ENCODE measurements at places on chromosomes 2 and 18.

- no peak for DNase-seq
These were observed 17.2 kb downstream of the SH3YL1 start for GRCh38 chr2:246489-247144.

GRCh38 chr2:216139884-216140283 lies 30.7 kb downstream of the XRCC5 start:
- DNase-seq = peak; percentile 53

- peak; percentile 70 for DNase-seq
These were observed 3.4 kb downstream of the NAGK start for GRCh38 chr2:71071681-71072398.

DNA sequence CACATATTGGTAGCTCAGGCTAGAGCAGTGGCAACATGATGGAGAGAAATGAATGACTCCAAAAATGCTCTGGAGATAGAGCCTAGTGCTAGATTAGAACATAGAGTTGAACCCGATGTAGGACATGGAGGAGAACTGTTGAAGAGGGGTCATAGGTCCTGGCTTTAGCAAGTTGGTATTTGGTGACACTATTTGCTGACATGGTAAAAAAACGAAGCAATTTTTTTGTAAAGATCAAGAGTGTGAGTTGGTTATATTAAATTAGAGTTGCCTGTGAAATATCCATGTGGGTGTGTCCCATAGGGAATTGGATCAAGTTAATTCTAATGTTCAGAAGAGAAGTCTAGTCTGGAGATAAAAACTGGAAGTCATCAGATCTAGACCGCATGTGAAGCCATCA lies 143.0 kb upstream of the RASGRP3 start:
- no peak for DNase-seq

DNA sequence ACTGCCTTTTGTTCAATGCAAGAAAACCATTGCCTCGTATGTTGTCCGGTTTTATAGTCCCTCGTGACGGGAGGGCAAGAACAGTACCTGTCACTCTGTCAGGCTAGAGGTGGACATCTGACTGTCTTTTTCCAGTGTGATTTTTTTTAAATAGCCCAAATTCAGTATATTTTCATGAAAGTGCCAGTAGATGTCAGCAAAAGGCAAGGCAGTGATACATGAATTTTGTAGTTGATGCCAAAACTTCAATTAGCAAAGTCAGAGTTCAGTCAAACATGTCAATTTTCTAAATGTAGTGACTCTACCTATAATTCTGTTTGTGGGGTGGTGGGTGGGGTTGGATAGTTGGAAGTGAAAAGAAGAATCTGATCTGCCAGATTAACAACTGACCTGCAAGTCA lies 296.0 kb upstream of the MC4R start:
- DNase-seq = no peak

DNA sequence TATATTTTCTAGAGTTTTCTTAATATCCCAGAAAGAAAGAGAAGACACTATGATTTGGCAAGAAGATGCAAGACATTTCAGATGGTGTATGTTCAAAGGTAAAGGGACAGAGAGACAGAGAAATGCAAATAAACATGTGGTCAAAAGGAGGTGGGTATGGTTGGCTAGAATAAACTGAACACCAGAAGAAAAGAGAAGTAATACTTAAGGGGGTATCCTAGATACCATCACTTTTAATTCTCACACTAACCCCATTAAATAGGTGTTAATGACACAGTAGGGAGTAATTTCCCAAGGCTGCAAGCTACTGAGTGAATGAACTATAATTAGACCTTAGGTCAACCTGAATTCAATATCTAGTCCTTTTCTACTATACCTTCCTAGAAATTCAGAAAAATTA lies 111.2 kb upstream of the CD226 start:
- no peak for DNase-seq

DNA sequence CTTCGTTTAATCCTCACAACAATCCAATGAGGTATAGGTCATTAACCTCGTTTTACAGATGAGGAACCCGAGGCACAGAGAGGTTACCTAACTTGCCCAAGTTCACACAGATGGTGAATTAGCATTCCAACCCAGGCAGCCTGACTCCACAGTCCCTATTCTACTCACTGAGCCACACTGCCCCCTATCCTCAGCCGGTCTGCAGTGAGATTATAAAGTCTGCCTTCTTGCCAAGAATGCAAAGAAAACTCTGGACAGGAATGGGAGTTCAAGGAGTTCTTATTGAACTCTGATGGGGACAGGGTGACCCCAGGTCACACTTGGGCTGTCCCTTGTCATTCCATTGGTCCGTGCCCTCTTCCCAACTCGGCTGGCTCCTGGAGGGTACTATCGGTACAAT lies 118.1 kb upstream of the MSH6 start:
- no peak for DNase-seq

DNA sequence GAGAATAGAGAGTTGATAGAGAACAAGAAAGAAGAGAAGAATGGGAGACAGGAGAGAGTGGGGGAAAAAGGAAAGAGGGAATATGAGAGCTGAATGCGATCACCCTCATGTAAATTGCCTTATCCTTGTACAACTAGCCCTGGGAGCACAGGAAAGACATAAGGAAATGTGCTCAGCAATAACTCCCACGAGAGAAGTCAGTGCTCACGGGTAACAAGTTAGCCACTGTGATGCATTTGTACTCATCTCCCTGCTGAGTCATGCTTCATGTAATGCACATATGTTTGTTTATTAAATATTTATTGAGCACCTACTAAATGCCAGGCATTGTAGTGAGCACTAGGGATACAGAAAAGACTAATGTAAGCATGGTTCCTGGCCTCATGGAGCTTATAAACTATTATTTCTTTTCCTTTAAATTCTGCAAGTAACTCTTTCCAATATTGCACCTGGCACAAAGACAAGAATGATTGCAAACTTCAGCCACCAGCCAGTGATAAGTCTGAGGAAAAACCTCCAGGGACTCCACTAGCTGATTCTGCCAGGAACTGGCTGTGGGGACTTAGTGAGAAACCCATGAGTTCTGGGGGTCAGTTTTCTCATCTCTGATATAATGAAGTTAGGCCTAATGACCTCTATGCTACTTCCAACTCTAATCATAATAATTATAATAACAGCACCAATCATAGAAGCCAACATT lies 124.1 kb downstream of the LNPK start:
- no peak for DNase-seq

DNA sequence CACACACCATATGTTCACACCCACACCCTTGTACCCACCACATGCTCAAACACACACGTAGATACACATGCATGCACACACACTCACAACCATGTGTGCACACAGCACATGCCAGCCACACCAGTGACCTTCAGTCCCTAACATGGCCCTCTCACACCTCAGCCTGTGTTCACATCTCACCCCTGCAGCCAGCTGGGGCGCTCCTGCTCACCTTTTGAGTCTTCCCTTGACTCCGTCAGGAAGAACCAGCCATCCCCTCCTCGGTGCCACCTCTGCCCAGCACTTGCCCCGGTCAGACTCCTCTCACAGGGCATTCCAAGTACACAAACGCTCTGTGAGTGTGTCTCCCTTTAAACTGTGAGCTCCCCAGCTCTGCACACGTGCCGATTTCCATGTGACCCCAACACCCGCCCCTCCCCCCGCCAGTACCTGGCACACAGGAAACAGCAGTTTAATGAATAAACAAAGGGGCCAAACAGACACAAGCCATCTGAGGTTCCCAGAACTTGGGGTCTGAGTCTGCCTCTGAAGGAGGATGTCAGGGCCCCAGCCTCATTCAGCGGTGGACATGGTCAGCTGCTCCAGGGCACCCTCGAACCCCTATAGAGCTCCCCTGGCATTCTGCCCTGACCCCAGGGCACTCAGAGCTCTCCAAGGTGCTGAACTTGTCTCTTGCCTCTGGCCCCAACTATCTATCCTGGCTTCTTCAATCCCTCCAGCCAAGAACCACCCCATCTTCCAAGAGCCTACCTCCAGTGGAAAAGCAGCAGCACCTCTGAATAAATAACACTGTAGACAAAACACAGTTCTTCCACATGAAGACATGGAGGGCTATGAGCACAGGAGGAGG lies 252.9 kb downstream of the ATAD2B start:
- DNase-seq = no peak

- DNase-seq = no peak
These were observed 86.0 kb downstream of the KCTD1 start for GRCh38 chr18:26462355-26462754.

GRCh38 chr2:120566331-120567035 lies 169.2 kb upstream of the GLI2 start:
- no peak for DNase-seq

- DNase-seq = no peak
These were observed 617.3 kb upstream of the LRATD1 start for GRCh38 chr2:14015113-14015630.

GRCh38 chr2:173998386-173998785 lies 33.2 kb upstream of the SP3 start:
- DNase-seq = no peak

GRCh38 chr18:12283666-12284065 lies 24.4 kb upstream of the TUBB6 start:
- DNase-seq = no peak

DNA sequence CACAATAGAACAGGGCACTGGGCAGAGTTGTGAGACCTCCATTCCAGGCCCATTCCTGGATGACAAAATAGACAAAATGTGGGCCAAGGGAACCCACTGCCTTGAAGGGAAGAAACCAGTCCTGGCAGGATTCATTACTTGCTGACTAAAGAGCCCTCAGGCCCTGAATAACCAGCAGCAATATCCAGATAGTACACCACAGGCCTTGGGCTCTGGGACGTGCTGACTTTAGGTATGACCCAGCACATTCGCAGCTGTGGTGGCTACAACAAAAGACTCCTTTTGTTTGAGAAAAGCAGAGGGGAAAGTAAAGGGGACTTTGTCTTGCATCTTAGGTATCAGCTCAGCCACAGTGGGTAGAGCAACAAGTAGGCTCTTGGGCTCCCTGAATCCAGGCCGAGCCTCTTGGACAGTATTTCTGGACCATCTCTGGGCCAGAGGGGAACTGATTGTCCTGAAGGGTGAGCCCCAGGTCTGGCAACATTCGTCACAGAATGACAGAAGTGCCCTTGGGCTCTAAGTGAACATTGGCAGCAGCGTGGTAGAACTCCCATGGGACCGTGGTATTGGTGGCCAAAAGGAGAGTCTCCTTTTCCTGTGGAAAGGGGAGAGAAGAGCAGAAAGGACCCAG lies 89.9 kb upstream of the CD226 start:
- DNase-seq = no peak

- DNase-seq = no peak
These were observed 5.9 kb upstream of the NCOA1 start for GRCh38 chr2:24485197-24485596.

GRCh38 chr2:160157861-160158829 lies 41.9 kb downstream of the ITGB6 start:
- DNase-seq = no peak

DNA sequence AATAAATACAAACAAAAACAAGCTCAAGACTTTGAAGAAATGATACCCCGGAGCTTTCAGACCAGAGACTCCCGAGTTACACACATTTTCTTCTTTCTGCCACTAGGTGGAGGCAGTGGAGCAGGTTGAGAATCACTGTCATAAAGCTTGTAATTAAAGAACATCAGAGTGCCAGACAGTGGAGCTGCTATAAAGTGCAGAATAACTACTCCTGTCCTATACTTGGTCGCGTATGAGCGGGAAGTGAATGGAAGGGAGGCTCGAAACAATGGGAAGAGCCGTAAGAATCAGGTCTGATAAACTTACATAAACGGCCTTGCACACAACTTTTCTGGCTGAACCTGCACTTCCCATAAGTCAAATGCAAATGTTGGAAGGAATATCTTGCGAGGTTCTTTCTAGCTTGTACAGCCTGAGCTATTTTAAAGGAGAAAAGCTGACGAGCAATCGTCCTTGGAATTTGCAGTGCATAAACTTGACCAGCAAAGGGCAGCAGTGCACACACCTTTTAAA lies 189.0 kb downstream of the RPIA start:
- no peak for DNase-seq

GRCh38 chr18:74351354-74351753 lies 35.7 kb downstream of the C18orf63 start:
- DNase-seq = no peak

DNA sequence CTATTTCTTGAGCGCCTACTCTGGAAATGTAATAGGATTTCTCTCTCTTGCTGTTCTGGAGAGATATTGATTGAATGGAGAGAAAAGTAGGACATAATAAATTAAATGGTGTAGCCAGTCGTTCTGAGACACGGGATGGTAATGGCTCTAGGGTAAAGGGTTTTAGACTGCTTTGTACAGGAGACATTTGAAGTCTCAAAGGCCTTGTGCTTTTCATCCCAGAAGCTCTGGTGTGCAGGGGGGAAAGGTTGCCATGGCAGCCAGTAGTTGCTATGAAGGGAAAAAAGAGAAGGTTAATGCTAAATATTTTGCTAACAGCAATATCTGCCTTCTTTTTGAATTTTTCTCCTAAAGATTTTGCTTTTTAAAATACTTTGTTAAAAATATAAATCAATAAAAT lies 359.3 kb downstream of the RIT2 start:
- DNase-seq = no peak

- no peak for DNase-seq
These were observed 255.1 kb downstream of the METTL4 start for GRCh38 chr18:2316082-2316750.

- DNase-seq = no peak
These were observed 7.5 kb downstream of the COPS8 start for GRCh38 chr2:237092920-237093781.

GRCh38 chr2:49914281-49914680 lies 760.0 kb upstream of the FSHR start:
- no peak for DNase-seq

DNA sequence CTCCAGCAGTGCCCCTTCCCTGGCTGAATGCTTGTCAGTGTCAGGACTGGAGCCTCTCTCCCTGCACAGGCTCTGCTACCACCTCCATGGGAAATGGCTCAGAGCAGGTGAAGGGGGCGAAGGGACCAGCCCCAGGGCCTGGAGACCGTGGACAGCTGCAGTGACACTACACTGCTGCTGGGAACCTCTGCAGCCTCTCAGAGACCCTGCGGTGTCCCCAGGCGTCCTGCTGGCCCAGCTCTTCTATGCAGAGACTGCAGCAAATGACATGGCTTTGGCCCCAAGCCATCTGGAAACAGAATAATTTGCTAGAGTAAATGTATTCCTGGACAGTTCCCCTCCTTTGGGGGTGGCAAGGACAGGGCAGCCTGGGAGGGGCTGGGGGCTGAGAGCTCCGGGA lies 53.2 kb downstream of the CIB4 start:
- DNase-seq = no peak

GRCh38 chr18:8976606-8977005 lies 125.9 kb upstream of the NDUFV2 start:
- DNase-seq = no peak

- no peak for DNase-seq
These were observed 60.0 kb upstream of the RPE start for GRCh38 chr2:209942426-209942825.

DNA sequence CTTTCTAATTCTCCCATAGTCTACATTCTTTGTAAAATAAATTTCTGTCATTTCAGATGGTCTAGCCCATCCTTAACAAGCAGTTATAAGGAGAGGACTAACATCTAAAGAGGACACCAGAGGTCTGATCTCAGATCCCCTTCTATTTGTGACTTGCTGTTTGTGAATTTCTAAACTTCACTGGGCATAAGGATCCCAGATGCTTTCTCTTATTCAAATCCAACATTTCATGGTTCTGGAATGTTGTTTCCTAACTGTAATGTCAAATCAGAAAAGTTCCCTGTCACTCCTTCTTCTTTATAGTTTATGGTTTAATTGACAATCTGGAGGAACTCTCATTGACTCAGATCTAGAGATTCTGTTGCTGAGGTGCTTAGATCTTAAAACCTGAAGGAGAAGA lies 430.2 kb downstream of the MEIS1 start:
- DNase-seq = no peak

GRCh38 chr18:63120620-63121019 lies 198.9 kb downstream of the BCL2 start:
- DNase-seq = no peak
